ENCODE measurements at places on chromosomes 1 and 21.
A peak's percentile ranks its signal among the peaks of the same experiment; 100 is the strongest.

GRCh38 chr1:185444676-185445075 lies 127.6 kb upstream of the IVNS1ABP start:
- DNase-seq, result no peak

- DNase-seq, result no peak
These were observed 303.8 kb upstream of the SPAG17 start for GRCh38 chr1:118488787-118489186.

DNA sequence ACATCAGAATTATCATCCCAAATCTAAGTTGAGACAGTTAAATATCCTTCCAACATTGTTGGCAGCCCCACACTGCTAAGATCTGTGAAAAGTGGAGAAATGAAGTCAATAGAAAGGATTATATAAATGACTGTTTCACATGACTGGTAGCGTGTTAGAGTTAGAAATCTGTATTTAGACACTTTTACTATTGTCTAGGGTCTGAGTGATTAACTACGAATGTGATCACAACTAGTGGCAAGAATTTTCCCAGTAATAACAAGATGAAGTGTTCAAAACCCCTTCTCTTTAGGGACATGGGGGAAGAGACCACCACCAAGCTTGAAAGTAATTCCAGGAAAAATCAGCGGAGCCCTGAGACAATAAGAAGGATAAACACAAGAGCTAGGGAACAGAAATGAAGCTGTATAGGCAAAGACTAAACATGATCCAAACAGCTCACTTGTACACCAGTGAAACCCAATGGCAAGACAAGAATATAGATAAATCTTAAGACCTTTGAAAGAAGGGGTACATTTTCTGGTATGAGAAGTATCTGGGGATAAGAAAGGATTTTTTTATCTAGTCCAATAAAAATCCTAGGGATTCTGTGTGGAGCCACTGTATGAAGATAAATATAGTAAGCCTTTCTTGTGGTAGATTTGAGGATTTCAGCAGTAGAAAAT lies 646.6 kb upstream of the USP24 start:
- no peak for DNase-seq

- DNase-seq, result no peak
These were observed 930 bp downstream of the ARHGEF10L start for GRCh38 chr1:17540255-17541001.

GRCh38 chr1:164602480-164603093 lies 43.6 kb downstream of the PBX1 start:
- no peak for DNase-seq

DNA sequence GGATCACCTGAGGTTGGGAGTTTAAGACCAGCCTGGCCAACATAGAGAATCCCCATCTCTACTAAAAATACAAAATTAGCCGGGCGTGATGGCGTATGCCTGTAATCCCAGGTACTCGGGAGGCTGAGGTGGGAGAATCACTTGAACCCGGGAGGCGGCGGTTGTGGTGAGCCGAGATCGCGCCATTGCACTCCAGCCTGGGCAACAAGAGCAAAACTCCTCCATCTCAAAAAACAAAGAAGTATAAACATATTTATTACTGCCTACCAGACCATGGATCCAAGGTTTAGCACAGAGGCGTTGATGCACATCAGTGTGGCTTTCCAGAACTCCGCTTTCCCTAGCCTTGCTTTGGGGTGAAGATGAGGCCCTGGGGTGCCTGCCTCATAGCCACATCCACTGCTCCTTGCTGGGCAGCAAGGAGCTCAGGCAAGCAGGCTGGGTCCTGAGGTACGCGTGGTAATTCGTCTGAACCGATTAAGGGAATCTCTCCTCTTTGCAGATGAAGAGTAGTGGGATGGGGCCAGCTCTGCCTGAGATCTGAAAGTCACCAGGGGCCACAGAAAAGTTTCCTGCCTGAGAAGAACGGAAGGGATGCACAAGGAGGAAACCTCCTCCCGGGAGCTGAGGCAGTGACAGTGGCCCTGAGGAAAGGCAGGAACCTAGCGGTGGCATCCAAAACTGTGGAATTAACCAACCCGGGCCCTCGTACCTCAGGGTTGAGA lies 52.3 kb upstream of the LBR start:
- no peak for DNase-seq

- DNase-seq, result no peak
These were observed 43.4 kb downstream of the RALGPS2 start for GRCh38 chr1:178768423-178768822.

- DNase-seq, result peak; percentile 45
These were observed 30.9 kb downstream of the PRDM2 start for GRCh38 chr1:13730751-13731482.

DNA sequence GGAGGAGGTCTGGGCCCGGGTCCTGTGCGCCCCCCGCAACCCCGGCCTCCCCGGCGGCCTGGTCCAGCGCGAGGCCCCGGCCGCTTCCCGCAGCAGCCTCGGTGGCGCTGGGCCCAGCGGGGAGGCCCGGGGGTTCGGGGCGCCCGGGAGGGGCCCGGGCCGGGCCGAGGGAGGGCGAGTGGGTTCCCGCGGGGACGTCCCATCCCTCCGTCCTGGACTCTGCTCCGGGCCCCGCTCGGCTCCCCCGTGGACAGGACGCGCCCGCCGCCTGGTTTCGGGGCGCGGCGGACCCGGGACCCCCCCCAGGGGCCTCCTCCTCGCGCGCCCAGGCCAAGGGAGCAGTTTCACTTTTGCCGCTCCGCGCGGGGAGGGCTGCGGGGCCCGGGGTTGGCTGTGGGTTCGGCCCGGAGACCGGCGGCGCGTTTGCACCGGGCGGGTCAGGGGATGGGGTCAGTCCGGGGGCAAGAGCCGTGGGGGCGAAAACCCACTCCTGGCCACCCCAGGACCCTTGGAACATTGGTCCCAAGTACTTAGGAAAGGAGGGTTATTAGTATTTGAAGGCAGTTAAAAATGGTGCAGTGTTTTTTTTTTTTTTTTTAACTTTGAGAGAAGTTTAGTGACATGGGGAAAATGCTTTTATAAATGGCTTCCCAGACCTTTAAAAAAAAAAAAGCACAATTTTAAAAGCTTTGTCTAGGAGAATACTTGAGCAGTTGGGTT lies 677 bp downstream of the AGPAT3 start:
- no peak for DNase-seq

- no peak for DNase-seq
These were observed 380.9 kb upstream of the PTBP2 start for GRCh38 chr1:96340686-96341085.

DNA sequence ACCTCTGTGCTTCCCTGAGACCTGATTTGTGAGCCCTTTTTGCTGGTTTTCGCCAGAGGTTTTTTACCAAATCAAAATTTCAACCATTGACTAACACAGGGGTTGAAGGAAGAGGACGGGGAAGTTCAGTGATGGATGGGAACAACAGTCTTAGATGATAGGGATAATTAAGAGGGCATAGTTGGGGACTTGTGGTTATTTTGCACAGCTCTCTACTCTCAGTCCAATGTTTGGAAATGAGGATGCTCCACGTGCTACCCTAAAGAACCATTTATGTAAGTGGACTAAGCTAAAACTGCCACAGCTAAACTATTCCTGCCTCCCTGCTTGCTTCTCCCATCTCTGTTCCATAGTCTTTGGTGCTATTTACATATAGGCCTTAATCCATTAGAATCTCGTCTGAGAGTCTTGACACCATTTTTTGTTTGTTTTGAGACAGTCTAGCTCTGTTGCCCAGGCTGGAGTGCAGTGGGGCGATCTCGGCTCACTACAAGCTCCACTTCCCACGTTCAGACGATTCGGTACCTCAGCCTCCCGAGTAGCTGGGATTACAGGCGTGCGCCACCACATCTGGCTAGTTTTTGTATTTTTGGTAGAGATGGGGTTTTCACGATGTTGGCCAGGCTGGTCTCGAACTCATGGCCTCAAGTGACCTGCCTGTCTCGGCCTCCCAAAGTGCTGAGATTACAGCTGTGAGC lies 684 bp upstream of the MCL1 start:
- DNase-seq, result no peak

- DNase-seq, result no peak
These were observed 248.9 kb downstream of the PLPP3 start for GRCh38 chr1:56330391-56331026.

GRCh38 chr21:35349376-35350080 lies 300.4 kb upstream of the RUNX1 start:
- DNase-seq, result no peak

GRCh38 chr1:117473063-117473462 lies 105.8 kb downstream of the MAN1A2 start:
- no peak for DNase-seq

Data from esophagus squamous epithelium (tissue), 5 donors.